ENCODE measurements at places on chromosomes 13 and 19. TPM values are rescaled to one million over a fixed set of nuclear protein-coding genes. Genes with fewer than 3 reads are reported as not detected.
A peak's percentile ranks its signal among the peaks of the same experiment; 100 is the strongest.

- H3K27ac ChIP-seq, result no peak overlapping the region
- H3K36me3 ChIP-seq, result no peaks in the 10 kb centered on the region
Measured at GRCh38 chr19:16263141-16263761, 61.4 kb upstream of the KLF2 start.

DNA sequence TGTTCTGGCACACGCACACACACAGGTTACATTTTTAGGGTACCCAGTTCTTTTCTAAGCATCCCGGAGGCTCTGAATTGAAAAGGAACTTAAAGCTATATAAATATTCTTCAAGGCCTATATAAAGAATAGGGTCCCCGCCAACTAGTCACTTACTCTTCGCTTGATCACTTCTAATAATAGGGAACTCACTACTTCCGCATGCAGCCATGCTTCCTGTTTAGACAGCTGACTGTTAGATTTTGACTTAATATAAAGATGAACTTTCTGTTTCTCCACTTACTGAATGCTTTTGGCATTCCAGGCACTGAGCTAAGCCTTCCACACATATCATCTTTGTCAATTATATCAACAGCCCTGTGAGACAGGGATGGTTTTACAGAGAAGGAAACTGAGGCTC, 259.6 kb downstream of the TSHZ3 start:
- no peak overlapping the region for H3K4me3 ChIP-seq
- no peaks in the 10 kb centered on the region for H3K36me3 ChIP-seq
- H3K4me1 ChIP-seq, result no peaks in the 10 kb centered on the region
- no peaks in the 10 kb centered on the region for H3K27me3 ChIP-seq

The EDNRB gene
- 3.2 TPM for total RNA-seq

- no peak overlapping the region for H3K27ac ChIP-seq
- peaks cover 26% of the 10 kb centered on the region for H3K4me1 ChIP-seq
- no peaks in the 10 kb centered on the region for H3K27me3 ChIP-seq
- no peaks in the 10 kb centered on the region for H3K36me3 ChIP-seq
- H3K4me3 ChIP-seq, result no peak overlapping the region
Measured at GRCh38 chr19:18653853-18654252, 17.0 kb downstream of the KLHL26 start.

GRCh38 chr19:49890349-49891311, 6.1 kb downstream of the IL4I1 start:
- no peaks in the 10 kb centered on the region for H3K27me3 ChIP-seq
- peak overlapping the region; percentile 2 for H3K4me3 ChIP-seq
- no peak overlapping the region for H3K27ac ChIP-seq
- H3K36me3 ChIP-seq, result no peaks in the 10 kb centered on the region

GRCh38 chr13:50318887-50319286, 303.6 kb downstream of the KCNRG start:
- no peak overlapping the region for H3K27ac ChIP-seq
- H3K36me3 ChIP-seq, result no peaks in the 10 kb centered on the region
- no peak for DNase-seq

GRCh38 chr19:54197121-54197520, 3.5 kb upstream of the RPS9 start:
- peaks cover 9% of the 10 kb centered on the region for H3K4me1 ChIP-seq
- no peak overlapping the region for H3K27ac ChIP-seq
- no peaks in the 10 kb centered on the region for H3K27me3 ChIP-seq
- no peaks in the 10 kb centered on the region for H3K36me3 ChIP-seq

- H3K4me3 ChIP-seq, result no peak overlapping the region
- no peak overlapping the region for H3K27ac ChIP-seq
- H3K27me3 ChIP-seq, result no peaks in the 10 kb centered on the region
- H3K36me3 ChIP-seq, result no peaks in the 10 kb centered on the region
- no peak for DNase-seq
Measured at GRCh38 chr13:63680704-63681103, 2265.1 kb upstream of the PCDH20 start.

Measured in ovary (tissue), 10 donors.